Stimulated activated CD4-positive, alpha-beta T cell treated with anti-CD3 and anti-CD28 coated beads, Interleukin-12 subunit alpha, Interleukin-12 subunit beta, amount 100 ng/mL, for 48 hours (primary cell): ENCODE measurements at places on chromosomes 16 and 17.

DNA sequence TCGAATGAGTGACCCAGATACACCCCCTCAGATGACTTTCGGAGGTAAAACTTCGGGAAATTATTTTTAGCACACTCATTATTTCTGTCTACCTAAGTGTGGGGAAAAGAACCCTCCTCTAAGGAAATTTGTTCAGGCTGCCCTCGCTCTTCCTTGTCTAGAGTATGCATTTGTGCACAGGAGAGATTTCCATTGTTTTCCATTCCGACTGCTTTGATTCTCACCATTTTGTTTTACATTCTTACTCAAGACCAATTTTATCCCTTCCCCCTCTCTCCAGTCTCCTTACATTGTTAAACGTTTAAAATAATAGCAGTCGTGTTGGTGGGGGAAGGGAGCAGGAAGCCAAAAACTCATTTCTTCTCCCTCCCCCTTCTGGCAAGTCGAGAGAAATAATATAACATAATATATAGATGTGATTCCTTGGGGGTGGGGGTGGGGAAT, 1.5 kb upstream of the CHD3 start:
- DNase-seq: no peak

- DNase-seq: no peak
Observed at GRCh38 chr17:47945529-47946508, 4.4 kb downstream of the PNPO start.

DNA sequence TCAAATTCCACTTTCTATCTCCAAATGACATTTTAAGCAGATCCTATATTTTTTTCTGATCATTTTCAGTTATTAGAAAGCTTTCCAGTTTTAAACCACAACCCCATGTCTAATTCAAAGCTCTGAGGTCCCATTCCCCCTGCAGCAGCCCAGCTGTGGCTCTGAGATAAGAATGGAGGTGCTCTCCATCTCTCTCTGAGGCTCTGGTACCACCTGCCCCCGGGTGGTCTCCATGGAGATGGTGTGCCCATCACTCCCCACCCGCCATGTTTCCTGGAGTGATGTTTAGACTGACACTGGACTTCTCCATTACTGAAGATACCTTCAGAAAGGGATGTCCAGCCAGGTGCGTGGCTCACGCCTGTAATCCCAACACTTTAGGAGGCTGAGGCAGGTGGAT, 68.1 kb upstream of the SEC14L1 start:
- DNase-seq: no peak

GRCh38 chr16:47311738-47312505, 148.9 kb downstream of the ITFG1 start:
- DNase-seq: no peak

- peak; percentile 42 for DNase-seq
Observed at GRCh38 chr17:59427425-59427921, 96.0 kb downstream of the YPEL2 start.

GRCh38 chr17:39828443-39828842, 35.7 kb downstream of the IKZF3 start:
- no peak for DNase-seq

- DNase-seq: peak; percentile 90
Observed at GRCh38 chr17:2303204-2304188, at the start of the genes SMG6 and SRR. Gene SMG6, minus strand, starts transcription at chr17:2303785. Its CDS starts 65 bp downstream, at chr17:2303720. Gene SRR, plus strand, starts transcription at chr17:2303950. Its CDS starts 11,611 bp downstream, at chr17:2315561.

- no peak for DNase-seq
Observed at GRCh38 chr17:6488008-6488539, 43.8 kb downstream of the PIMREG start.

DNA sequence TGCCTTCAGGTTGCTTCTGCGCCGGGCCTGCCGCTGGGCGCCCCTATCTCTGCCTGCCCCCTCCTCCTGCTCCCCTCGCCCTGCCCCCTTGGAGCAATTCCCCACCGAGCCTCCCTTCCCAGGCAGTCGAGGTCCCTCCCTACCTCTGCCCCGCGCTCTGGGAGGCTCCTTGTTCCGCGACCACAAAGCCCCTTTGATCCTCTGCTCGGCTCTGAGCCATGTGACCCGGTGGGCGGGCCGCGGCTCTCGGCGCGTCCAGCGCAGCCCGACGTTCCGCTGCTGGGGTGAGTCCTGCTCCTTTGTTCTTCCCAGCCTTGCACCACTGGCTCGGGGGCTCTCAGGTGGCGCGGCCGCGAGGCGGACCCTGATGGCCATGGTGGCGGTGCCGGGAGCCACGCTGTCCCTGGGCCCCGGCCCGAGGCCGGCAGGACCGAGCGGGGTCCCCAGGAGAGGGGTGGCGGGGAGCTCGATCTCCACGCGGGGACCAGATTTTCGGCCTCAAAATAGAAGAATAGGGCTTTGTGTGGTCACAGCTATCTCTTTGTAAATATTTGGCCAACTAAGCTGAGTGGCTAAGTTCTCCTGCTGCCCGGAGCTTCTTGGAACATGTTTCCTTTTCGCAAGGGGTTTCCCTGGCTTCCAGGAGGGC, 310.6 kb downstream of the SEC14L1 start:
- no peak for DNase-seq

GRCh38 chr17:77497578-77497934, 356.8 kb downstream of the SEC14L1 start:
- no peak for DNase-seq

DNA sequence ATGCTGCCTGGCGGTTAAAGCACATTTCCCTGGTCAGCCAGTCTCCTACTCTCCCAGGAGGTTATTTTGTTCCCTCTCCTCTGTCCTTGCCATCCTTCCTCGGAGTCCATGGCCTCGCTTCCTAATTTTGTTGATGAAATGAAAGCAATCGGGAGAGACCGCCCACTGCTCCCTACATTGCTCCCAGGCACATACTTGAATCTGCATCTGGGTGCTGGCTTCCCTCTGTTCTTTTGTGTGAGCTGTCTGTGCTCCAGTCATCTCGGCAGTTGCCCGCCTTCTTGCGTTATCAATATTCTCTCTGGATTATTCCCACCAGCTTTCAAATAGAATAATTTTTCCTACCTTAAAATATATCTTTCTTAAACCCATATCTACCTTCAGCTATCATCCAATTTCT, 11.1 kb downstream of the KRT23 start:
- no peak for DNase-seq

DNA sequence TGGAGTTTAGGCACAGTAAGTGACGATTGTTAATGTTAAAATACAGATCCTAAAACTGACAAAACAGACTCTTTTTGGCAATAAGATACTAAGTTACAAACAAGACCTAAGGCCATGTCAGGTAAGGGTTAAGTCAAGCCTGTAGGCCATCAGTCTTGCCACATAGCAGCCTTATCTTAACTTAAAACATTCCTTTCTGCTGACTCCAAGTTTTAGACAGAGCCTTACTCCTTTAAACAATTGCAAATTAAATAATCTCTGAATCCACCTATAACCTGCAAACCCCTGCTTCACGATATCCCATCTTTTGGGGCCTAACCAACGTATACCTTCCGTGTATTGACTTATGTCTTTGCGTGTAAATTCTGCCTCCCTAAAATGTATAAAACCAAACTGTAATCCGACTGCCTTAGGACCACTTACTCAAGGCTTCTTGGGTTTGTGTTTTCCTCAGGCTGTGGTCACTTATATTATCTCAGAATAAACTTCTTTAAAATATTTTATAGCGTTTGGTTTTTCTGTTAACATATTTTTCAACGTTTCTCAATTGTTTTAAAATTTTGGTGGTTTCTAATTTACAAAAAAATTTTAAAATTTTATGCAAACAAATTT, 64.4 kb downstream of the EFCAB5 start:
- no peak for DNase-seq

DNA sequence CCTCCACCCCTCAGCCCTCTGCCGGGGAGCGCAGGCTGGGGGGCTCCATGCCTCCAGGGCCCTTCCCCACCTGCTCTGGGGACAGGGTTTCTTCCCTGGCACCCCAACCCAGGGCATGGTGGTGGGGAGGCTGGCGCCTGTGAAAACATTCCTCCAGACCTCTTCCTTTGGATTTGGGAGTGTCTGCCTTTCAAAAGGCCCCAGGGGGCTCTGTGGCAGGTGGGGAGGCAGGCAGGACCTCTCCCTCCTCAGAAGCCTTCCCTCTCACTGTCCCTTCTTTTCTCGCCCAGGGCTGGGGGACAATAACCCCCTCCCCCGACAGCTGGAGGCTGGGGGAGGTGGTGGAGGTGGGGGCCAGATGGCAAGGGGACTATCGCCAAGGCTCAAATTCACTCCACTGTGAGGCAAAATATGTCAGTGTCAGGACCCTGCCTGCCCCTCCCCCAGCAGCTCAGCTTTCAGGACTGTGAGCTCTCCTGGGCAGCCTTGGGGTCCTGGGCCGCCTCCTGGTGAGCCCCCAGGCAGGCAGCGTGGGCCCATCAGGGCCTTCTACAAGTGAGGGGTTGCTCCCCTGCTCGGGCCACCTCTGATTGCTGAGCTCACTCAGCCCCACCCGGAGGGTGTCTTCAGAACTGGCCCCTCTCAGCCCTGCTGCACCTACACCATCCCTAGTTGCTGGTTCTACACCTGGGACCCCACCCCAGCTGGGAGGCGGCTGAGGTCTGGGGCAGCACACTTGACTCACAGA, 1.8 kb downstream of the CDH15 start:
- DNase-seq: no peak

- peak; percentile 40 for DNase-seq
Observed at GRCh38 chr17:59914274-59914854, 21.4 kb downstream of the RPS6KB1 start.

DNA sequence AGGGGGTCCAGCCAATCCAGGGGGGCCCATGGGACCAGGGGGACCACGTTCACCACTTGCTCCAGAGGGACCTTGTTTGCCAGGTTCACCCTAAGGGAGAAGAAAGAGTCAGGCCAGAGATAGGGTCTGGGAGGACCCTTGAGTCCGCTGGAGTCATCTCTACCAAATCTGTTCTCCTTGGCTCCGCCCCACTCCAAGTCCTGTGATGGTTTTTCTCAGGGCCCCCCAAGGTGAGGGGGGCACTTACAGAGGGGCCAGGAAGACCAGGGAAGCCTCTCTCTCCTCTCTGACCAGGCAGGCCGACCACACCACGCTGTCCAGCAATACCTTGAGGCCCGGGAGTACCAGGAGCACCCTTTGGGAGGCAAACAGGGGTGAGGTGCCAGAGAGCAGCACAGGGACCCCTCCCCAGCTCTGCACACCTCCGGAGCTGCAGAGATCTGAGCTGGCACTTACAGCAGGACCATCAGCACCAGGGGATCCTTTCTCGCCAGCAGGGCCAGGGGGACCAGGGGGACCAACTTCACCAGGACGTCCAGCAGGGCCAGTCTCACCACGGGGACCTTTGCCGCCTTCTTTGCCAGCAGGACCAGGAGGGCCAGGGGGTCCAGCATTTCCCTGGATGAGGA, 12.4 kb downstream of the COL1A1 start:
- DNase-seq: no peak

DNA sequence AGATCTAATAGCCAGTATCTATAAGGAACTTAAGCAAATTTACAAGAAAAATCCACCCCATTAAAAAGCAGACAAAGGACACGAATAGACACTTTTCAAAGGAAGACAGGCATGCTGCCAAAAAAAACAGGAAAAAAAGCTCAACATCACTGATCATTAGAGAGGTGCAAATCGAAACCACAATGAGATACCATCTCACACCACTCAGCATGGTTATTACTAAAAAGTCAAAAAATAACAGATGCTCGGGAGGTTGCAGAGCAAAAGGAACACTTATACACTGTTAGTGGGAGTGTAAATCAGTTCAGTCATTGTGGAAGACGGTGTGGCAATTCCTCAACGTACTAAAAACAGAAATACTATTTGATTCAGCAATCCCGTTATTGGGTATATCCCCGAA, 9.6 kb downstream of the STX8 start:
- no peak for DNase-seq

DNA sequence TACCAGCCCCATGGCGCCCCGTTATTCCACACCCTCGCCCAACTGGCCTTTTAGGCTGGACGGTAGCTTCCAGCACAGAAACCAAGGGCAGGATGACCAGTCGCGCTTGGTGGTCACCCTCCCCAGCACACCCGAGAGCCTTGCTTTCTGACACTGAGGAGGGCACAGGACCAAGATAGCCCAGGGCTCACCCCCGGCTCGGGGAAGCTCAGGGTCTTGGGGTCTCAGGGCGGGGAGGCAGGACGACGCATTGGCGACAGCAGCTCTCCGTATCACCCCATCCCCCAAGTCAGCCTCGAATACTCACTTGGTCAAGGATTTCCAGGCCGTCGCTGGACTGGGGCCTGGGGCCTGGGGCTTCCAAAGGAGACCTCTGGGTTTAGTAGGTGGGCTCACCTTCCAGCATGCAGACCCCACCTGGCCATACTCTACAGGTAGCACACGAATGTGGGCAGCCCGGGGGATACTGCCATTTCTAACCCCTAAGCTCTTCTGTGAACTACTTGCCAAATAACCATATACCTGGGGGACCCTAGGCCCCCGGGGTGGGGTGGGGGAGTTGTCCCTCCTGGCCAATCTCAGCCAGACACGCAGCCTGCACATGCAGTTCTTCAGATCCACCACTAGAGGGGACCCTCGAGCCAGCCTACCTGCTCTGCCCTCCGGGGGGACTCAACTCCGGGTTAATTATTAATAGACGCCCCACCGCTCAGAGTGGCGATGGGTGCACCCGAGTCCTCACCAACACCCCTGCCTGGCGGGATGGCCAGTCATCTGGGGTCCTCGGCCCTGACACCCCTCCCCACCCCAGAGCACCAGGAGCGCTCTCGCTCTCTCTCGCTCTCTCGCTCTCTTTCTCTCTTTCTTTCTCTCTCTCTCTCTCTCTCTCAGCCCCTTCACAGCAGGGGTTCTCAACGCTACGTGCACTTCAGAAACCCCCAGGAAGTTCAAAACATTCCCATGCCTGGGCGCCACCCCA, 30.0 kb downstream of the TBC1D16 start:
- peak; percentile 72 for DNase-seq

DNA sequence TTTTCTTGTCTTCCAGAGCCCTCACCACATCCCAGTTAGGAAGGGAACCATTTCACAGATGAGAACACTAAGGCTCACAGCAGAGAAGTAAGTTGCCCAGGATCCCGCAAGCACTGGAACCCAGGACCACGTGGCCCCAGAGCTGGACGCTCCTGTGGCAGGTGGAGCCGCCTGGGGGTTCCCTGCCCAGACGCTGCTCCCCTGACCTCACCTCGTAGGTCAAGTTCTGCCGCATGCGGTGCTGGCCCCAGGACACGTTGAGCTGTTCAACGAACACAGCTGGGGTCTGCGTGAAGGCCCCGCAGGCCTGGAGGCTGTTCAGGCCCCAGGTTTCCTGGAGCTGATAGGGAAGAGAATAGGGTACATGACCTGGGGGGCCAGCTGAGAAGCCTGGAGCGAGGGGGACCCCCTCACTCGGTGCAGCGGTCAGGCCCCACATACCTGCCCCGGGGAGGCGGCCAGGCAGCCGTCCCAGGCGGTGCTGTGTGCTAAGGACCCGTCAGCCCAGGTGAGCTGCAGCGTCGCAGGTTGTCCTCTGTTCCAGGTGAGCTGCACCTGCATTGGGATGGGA, 54.1 kb downstream of the RMI2 start:
- DNase-seq: no peak

- DNase-seq: no peak
Observed at GRCh38 chr16:3945751-3946603, 65.5 kb upstream of the CREBBP start.
